ENCODE measurements at places on chromosomes 16 and 17. TPM values are rescaled to one million over a fixed set of nuclear protein-coding genes. Genes with fewer than 3 reads are reported as not detected.
A peak's percentile ranks its signal among the peaks of the same experiment; 100 is the strongest.

GRCh38 chr16:19687279-19687678 lies 30.7 kb downstream of the KNOP1 start:
- DNase-seq: no peak

- no peak for DNase-seq
These were observed 243.9 kb downstream of the CA10 start for GRCh38 chr17:51914577-51914976.

- DNase-seq: no peak
These were observed 2.1 kb upstream of the RNPS1 start for GRCh38 chr16:2270070-2270462.

DNA sequence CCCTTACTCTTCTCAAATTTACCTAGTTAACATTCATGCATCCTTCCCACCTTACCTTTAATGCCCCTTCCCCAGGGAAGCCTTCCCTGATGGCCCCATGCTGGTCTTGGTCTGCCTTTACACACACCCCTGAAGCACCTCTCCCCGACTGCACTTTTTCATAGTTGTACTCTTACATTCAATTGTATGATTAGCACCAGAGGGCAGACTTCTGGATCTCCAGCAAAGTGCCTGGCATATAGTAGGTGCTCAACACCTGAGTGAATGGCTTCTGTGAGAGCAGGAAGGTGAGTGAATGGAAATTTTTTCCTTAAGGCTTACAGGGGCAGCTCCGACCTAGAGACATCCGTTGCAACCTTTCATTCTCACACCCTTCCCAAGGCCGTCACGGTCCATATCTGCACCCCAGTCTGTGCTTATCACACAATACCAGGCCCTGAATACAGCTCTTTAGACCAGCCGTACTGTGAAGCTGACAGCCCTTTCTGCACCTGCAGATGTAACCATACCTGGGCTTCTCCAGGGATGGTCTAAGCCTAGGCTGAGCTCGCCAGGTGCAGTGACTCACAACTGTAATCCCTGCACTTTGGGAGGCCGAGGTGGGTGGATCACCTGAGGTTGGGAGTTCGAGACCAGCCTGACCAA lies 4.4 kb downstream of the PGAP3 start:
- no peak for DNase-seq

DNA sequence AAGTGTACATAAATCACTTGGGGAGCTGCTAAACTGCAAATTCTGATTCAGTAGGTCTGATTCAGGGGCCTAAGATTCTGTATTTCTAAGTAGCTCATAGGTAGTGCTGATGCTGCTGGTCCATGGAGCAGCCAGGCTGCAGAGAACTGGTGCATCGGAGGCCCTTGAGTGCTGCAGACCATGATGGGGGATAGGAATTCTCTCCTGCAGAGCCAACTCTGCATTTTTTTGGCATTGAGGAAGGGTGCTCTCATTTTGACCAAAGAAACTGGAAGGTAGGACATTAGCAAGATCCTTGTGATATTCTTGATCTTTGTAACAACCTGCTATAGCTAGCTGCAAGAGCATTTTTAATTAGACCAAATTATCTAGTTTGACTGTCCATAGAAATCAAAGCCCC lies 4.7 kb downstream of the HOXB2 start:
- DNase-seq: no peak

DNA sequence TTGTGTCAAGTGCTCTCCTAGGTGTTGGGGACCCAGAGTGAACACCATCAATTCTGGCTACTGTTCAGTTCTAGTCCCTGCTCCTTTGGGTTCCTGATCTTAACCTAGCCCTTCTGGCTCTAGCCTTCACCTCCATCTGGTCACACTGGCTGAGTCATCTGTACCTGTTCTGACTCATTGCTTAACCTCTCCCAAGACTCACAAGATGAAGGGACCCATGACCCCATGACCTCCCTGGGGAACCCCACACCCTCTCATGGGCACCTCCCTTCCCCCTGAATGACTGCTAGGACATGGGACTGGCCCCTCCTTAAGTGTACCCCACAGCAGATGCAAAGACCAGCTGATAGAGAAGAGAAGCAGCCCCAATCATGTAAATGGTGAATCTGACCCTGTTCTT lies 345.8 kb upstream of the CDH5 start:
- DNase-seq: no peak

DNA sequence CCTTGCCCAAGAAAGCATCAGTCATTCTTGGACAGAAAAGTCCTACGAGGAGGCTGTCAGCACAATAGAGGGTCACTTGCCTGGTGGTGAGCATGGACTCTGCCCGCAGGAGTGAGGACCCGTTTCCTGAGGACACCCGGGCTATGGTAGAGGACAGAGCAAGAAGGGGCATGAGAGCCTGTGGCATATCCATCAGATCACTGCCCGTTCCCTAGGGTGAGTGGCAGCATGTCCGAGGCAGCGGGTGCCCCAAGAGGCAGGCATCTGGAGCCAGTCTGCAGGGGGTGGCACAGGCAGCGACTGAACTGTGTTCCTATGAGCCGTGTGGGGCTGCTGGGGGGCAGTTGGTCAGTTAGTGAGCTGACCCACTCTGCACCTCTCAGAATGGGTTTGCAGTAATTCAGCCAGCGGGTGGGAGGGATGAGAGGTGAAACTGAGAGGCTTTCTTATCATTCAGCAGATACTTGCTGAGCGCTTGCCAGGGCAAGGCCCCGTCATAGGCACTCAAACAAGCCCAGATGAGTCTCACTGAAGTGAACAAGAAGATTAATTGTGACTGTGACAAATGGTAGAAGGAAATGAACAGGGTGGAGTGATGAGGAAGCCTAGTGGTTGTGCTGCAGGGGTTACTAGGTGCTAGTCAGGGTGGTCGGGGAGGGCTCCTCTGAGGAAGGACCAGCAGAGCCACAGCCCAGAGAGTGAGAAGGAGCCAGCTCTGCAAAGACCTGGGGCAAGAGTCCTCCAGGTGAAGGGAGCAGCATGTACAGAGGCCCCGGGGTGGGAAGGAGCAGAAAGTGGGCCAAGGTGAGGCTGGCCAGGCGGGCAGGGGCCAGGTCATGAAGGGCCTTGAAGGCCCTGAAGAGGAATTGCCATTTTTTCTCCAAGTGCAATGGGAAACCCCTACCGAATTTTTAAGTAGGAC lies 87.9 kb downstream of the CLEC16A start:
- no peak for DNase-seq

DNA sequence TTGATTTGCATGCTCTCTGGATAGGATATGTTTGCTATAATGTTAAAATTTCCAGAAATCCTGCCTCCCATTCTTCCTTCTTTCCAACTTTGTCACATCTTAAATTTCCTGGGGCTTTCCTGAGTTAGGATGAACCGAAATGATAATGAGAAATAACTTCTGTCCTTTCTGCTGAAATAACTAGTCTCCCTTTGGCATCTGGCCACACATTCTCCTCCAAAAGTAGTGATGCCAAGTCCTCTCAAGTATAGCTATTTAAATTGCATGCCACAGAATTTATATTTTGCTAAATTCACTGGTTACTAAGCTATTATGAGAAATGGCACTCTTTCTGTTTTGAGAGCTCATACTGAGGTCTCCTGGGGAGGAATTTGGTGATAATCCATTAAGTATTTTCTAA lies 30.6 kb downstream of the FAM20A start:
- DNase-seq: no peak

DNA sequence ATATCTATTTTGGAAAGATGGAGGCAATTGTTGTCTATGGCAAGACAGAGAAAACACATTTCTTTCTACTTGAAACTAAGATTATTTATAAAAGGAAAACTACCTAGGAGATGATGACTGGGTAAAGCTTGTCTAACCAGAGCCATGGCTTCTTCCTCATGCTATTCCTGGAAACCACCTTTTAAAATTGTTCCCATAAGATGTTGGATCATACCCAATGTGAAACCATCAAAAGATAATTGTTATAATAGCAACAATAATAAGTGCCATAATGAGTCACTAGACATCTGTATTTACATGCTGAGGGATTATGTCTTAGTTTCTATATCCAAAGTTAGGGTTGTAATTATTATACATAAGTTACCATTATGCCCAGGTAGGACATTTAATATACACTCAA lies 428.4 kb downstream of the KCNJ2 start:
- no peak for DNase-seq

DNA sequence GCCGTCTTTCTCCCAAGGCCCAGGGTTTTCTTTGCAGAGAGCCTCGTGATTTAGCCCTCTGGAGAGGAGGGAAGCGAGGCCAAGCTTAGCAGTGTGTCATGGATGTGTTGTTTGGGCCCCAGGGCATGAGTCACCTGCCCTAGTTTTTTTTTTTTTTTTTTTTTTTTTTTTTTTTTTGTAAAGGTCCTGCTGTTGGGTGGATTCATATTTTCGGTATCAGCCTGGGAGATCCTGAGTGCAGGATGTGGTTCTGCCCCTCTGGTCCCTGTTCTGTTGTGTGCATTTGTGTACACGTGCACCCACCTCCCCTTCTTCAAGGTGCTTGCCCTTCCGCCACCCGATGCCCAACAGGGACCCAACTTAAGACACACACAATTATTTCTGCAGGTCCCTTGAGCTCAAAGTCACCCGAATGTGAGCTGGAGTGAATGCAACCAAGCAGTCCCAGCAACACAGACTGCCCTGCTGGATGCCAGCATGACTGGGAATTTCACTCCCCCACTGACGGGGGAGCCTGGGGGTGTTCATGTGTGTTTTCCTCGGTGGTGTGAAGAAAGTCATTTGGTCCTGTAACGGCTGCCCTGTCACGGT lies 265.8 kb upstream of the TNRC6C start:
- DNase-seq: peak; percentile 41

DNA sequence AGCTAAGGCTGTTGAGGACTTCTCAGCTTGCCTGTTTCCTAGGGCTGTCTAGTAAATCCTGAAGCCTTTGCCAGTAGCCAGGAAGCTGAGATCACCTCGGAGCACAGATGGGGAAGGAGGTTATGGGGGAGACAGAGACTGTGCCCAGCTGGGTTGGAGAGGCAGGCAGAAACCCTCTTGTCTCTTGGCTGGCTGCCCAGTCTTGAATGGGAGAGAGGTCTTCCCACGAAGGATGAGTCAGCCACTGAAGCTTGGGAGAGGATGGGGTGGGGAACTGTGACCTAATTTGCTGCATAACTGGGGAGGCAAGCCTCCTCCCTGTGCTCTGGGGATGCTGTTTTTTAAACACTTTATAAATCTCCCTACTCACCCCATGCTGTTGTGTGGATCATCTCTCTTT lies 69.8 kb downstream of the SHISA9 start:
- no peak for DNase-seq

- peak; percentile 23 for DNase-seq
These were observed 5.9 kb downstream of the CHST5 start for GRCh38 chr16:75529959-75530358.

- DNase-seq: no peak
These were observed 19.0 kb downstream of the SPIRE2 start for GRCh38 chr16:89847051-89847939.

GRCh38 chr16:77041468-77041867 lies 149.5 kb upstream of the MON1B start:
- DNase-seq: no peak

DNA sequence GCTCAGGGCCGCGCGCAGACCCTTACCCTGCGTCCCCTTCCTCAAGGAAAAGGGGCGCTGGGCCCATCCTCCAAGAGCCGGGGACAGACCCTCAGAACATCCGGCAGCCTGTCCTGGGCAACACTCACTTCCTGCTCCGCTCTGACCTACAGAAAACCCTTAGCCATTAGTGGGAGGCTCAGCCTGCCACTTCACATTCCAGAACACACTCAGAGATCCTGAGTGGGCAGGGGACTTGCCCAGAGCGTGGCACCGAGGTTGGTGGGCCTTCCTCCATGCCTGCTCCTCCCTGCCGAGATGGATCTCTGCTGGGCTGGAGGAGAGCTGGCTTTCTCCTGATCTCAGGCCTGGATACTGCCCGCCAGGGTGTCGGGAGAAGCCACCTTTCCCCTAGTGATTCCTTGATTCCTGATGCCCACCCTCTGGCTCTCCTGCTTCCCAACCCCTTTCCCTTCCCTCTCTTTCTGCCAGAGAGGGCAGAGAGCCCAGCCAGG lies 1.5 kb downstream of the SCARF1 start:
- no peak for DNase-seq

DNA sequence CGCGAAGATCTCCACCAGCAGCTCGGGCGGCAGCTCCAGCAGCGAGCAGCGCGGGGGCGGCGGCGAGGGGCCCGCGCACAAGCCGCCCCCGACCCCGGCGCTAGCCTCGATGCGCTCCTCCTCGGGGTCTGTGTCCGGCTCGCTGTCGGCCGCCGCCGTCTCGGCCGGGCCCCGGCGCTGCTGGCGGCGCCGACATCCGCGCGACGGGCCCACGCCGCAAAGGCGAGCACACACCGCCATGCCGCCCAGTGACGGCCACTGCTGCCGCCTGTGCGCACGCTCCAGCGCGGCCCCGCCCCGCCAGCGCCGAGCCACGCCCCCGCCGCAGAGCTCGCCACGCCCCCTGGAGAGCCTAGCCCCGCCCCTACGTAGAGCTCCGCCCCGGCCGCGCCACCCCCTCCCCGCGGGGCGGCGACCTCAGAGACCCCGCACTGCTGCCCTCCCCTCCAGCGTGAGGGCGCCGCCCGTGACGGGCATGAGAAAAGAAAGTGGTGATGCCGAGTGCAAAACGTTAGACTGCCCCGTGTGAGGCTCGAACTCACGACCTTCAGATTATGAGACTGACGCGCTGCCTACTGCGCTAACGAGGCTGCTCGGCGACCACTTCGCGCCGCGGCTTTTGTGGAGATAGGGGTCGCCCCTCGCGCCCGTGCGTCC lies at the start of gene FBXO31:
Gene FBXO31 (minus strand): TSS at position 272 of the 657 bp plus-strand sequence. CDS start 32 bp downstream, at position 240.
- DNase-seq: peak; percentile 89

- no peak for DNase-seq
These were observed 176.6 kb upstream of the IRX6 start for GRCh38 chr16:55147396-55147795.

DNA sequence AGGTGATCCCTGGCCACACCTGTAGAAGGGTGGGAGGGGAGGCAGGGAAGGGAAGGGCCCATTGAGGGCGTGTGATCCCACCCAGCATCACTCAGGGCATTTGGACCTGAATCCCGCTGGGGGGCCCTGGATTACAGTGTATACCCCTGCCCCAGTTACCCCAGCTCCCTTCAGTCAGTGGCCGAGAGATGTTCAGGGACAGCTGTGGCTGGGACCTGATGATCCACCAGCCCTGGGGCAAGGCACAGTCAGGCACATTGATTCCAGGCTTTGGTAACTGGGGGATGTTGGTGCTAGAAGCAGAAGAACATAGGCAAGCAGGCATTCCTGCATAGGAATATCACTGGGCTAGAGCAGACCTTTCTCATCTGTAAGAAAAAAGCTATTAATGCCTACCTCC lies 170.3 kb downstream of the FOXL1 start:
- DNase-seq: no peak

GRCh38 chr17:40556884-40557414 lies 8.3 kb downstream of the CCR7 start:
- peak; percentile 75 for DNase-seq

Gene CLEC3A
- polyA plus RNA-seq: not detected

Gene GINS2
- 0.75 TPM for polyA plus RNA-seq

Gene CLEC19A
- polyA plus RNA-seq: not detected

Gene MYO15B
- polyA plus RNA-seq: 151 TPM

Gene GRIN2C
- 0.03 TPM for polyA plus RNA-seq

Gene CD19
- not detected for polyA plus RNA-seq

Gene PRAC2
- not detected for polyA plus RNA-seq

Gene CES5A
- polyA plus RNA-seq: not detected

Gene TANGO6
- polyA plus RNA-seq: 6.4 TPM
